ENCODE measurements at places on chromosomes 3 and 15.

DNA sequence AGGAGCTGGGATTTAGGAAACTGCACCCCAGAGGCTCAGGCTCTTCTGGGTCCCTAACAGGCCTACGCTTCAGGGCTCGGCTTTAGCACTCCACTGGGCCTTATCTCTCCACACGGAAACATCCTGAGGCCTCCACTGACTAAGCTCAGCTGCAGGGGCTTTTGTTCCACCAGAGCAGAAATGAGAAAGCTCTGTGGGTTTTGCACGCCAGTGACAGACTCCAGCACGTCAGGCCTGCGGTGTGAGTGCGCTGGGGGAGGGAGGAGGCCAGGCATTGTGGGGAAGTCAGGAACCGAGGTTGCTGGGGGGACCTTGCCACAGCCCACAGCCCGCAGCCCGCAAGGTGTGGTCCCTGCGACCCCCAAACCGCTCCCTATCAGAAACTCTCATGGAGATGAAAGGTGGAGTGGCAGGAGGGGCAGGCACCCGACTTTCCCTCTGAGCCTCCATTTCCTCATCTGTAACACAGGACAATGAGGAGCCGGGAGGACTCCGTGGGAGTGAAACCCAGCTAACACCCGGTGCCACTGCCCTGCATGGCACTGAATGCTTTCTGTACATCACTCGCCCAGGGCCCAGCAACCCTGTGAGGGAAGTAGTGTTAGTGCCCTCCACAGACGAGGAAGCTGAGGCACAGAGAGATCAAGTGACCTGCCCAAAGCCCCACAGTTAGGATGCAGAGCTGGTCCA lies 106.5 kb downstream of the TPRA1 start:
- DNase-seq: no peak

DNA sequence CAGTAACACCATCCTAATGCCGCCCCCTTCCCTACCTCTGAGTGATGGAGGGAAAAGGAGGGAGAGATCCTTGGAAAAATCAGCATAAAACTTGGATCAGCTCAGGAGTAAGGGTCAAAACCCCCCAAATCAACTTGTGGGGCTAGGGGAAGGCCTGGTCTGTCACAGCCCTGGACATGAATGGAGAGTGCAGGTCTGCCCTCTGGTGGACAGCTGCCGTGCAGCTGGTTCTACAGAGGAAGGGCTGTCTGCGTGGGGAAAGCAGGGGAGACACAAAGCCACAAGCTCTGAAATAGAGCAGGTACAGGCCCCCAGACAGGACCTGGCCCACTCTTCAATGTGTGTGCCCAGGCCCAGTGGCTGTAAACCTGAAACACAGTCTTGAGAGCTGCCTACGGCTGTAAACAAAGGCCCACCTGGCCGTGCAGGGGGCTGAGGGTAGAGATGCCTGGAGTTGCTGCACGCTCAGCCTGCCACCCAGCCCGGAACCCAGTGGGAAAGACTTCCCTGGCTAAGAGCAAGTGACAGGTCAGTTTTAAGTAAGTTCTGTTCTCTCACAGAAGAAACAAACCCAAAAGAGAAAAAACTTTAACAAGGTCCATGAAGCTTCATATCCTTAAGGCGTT lies 16.4 kb downstream of the CLK3 start:
- no peak for DNase-seq

- no peak for DNase-seq
Measured at GRCh38 chr15:87572381-87572910, 684.1 kb downstream of the NTRK3 start.

- no peak for DNase-seq
Measured at GRCh38 chr3:125231895-125232294, 19.3 kb upstream of the SLC12A8 start.

DNA sequence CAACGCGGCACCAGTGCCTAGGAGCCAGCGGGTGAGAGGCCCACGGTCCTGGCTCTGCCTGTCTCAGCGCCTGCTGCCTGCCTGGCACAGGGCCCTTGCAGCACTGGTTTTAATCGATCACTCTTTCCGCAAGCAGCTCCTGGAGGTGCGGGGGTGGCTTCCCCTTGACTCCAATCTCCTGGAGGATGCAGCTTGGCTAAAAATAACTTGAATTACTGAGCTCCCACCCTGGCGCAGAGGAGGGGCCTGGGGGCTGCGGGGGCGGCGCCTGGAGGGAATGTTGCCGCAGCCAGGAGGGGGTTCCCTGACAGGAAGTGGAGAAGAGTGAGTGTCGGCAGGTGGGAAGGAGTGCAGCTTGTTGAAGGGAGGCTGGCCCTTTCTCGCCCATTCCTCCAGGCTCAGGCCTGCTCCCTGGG lies 9.9 kb upstream of the RPL29 start:
- DNase-seq: no peak

All from foreskin melanocyte (primary cell).